IMR-90 (cell line): ENCODE measurements at places on chromosomes 5 and 9.

- DNase-seq, result no peak
Observed at GRCh38 chr5:149038336-149039080, 24.4 kb downstream of the SH3TC2 start.

- no peak for DNase-seq
Observed at GRCh38 chr5:39896706-39897105, 471.9 kb upstream of the DAB2 start.

DNA sequence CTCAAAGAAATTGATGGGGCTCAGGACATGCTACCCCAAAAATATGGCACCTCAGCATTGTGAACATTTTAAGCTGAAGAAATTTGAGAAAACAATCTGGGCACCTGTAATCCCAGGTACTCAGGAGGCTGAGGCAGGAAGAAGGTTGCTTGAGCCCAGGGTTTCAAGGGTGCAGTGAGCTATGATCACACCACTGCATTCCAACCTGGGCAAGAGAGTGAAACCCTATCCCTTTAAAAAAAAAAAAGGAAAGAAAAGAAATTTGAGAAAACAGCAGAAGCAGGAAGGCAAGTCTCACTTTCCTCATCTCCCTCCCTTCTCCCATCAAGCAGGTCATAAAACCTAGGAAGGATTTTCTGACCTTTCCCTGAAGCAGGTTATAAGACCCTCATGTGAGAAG, 23.6 kb downstream of the TPD52L3 start:
- DNase-seq, result no peak

GRCh38 chr9:114058688-114059046, 19.4 kb downstream of the AMBP start:
- DNase-seq, result no peak

DNA sequence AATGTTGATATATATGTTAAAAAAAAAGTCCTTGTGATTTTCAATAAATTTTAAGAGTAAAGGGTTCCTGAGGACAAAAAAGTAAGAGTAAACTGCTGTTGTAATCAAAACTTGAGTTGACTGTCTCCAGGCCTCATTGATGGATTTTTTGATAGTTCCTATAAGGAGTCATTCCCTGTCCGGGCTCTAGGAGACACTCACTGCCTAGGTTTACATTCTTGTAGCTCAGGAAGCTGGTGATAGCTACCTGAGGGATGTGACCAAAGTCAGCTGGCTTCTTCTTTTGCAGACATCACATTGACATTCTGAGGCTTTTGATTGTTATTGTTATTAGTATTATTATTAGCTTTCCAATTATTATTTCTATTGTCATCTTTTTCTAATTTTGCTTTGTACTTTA, 116.5 kb upstream of the FBXL7 start:
- peak; percentile 28 for DNase-seq

DNA sequence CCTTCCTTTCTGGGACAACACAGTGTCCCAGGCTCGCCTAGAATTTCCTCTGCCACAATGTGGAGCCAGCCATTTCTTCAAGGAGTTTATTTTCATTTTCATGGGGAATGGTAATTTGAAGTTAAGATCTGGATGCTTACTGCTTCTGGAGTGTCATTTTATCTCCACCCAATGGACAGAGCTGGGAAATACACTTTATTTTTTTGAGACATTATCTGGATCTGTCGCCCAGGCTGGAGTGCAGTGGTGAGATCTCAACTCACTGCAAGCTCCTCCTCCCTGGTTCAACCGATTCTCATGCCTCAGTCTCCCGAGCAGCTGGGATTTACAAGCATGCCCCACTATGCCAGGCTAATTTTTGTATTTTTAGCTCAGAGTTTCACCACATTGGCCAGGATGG, 12.7 kb upstream of the THG1L start:
- peak; percentile 77 for DNase-seq

- peak; percentile 93 for DNase-seq
Observed at GRCh38 chr9:120441426-120442307, 138.3 kb downstream of the CDK5RAP2 start.

GRCh38 chr5:158820891-158821290, 278.8 kb downstream of the EBF1 start:
- DNase-seq, result no peak

DNA sequence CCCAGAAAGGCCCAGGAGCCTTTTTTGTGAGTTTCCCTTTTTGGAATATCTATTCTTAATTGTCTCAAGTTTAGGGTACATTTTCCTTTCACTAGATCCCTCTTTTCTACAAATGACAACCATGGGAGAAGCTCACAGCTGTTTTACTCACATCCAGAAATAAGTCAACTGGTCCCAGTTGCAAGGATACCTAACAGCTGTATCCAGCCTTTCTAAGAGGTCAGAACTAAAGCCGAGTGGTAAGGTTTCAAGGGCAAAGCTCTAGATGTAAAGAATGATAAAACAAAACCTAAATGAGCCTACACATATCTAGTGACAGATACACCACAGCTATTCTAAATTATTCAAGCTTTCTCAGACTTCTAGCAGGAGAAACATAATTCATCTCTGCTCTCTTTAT, 4.4 kb downstream of the FGF10 start:
- DNase-seq, result no peak

GRCh38 chr5:9519537-9519936, 26.3 kb downstream of the SEMA5A start:
- peak; percentile 28 for DNase-seq

GRCh38 chr9:129437626-129438323, 183.1 kb downstream of the C9orf50 start:
- no peak for DNase-seq

DNA sequence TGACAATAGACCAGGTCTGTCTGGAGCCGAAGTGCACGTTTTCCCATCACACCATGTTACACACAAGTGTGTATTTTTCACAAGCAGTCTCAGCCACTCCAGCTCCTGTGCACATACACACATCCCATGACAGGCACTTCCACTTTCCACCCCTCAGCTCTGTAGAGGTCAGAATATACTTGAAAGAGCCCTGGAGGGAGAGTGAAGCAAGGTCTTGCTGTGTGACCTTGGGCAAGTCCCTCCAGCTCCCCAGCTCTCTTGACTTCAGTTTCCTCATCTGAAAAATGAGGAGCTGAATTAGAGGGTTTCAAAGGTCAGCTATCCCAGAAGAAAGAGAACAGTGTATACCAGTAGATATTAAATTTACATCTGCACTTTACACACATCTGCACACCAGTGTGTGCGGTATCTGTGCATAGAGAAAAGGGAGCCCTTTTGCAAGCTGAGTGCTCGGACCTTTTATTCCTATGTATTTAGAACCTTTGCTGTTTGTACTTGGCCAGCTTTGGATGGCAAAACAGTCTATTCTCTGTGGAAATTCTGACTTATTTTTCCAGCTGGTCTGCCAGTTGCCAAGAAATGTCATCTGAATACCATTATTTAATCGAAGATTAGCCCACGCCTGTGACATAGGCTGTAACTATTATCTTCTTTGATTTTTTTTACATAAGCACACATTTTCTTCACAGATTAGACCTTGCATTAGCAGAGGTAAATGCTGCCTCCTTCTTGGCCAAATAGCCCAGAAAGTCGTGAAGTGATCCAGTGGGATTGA, 528.0 kb downstream of the BNC2 start:
- no peak for DNase-seq

GRCh38 chr5:68463606-68464005, 248.1 kb downstream of the PIK3R1 start:
- no peak for DNase-seq

- DNase-seq, result no peak
Observed at GRCh38 chr5:115313632-115314031, 17.2 kb upstream of the CCDC112 start.

DNA sequence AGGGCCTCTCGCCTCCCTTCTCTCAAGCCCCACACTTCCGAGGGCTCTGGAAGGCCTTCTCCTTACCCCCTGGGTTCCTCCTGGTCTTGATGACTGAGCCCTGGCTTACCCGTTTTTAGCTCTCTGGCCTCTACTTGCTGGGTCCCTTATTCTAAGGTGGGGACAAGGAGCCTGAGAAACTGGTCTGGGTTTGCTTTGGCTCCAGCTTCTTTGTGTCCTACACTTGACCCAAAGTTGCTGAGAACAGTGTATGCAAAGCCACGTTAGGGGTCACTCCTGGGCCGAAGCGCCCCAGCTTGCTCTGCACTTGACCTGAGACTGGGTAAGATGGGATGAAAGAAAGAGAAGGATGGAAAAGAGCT, 788 bp downstream of the ZNF346 start:
- peak; percentile 16 for DNase-seq

- no peak for DNase-seq
Observed at GRCh38 chr5:89232139-89232603, 349.2 kb upstream of the MEF2C start.

DNA sequence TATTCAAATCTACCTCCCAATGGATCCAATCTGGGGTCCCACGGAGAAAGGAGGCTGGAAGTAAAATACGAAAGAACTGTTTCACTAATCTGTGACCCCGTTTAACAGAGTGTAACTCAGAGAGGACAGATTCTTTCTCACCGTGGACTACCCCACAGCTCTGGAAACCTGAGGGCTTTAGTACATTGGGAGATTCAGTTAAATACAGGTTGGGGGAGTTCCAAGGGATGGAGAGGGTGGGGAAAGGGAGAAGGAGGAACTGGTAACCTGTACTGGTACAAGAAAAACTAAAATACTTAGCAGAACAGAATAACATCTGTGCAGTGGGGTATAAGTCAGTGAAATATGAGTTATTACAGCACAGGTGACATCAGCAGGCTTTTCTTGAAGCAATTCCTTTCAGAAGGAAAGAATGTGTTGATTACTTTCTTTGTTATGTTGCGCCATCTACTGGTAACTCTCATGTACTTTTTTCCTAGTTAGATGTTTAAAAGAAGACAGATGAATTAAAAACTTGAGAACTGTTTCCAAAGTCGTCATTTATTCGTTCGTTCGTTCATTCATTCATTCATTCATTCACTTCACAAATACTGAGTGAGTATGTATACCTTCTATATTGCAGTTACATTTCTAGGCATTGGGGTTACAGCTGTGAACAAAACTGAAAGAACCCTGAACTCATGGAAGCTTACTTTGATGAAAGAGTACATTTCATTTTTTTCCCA, 30.0 kb upstream of the STOM start:
- DNase-seq, result peak; percentile 86

- no peak for DNase-seq
Observed at GRCh38 chr5:55625589-55625909, 86.6 kb downstream of the SLC38A9 start.

DNA sequence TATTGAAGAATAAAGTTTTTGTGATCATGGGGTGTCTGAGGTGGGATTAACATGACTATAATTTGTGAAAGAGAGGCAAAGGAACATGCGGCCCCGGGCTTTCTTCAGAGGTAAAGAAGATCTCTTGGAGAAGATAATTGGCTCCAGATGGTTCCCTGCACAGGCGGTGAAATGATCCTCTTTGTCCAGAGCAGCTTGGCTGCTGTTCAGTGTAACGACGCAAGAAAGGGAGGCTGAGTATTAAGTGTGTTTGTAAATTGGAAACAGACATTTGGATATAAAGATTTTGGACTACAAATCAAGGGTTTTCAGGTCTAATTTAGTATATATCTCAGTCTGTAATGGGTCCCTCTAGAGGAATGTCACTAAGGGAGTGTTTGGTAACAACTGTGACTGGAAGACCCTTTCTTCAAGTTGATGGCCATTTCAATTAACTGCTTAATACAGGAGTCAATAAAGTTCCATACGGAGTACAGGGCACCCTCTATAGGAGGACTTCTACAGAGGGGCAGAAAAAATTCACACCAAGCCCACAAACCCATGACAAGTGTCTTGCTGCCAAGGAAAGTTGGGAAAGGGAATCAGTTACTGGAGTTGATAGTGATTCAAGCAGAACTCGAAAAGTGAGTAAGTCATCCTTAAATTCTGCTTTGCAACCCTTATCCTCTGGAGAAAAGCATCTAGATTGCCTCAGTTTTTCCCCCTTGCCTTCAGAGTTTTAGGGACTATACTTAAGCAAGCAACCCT, 4.1 kb downstream of the EQTN start:
- peak; percentile 7 for DNase-seq

DNA sequence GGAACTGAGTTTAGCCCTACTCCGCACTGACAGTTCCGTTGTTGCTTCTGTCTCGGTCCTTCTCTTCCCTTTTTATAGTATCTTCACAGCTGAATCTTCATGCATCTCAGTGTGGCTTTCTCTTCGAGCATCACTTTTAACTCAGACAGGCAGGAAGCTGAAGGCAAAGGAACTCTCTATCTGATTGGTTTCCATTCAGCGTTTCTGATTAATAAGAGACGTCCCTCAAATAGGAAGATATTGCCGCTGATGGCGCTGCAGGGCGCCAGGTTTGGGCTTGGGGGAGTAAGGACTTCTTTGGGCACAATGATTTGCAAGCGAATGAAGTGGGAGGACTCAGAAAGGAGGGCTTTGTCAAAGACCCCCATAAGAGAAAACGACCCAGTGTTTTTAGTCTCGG, at the start of gene CDH9:
Gene CDH9, minus strand, starts transcription at position 111 of the 400 bp plus-strand sequence. CDS start 50,253 bp downstream, outside the sequence.
- DNase-seq, result no peak
